Hypothalamus (tissue), 51 donors: ENCODE measurements at places on chromosomes 16 and 17.

- no peak for DNase-seq
These were observed 173.6 kb downstream of the PHKB start for GRCh38 chr16:47634727-47635126.

- no peak for DNase-seq
These were observed 115.0 kb upstream of the CIBAR2 start for GRCh38 chr16:85227084-85227945.

DNA sequence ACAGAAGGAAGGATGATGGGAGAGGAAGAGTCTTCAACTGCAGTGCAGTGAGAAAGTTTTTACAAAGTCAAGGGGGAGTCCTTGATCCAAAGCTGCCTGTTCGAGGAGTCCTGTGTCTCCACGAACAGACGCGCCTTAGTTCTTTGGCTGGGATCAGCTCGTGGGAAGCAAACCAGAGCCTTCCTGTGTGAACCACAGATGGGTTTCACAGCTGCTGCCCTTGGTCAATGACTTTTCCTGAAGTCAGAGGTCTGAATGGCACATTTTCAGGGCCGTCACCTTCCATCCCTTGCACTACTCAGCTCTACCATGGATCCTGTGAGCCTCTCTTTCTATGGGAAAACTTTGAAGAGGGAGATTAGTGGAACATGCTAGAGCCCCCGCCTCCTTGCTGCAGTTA lies 4.2 kb upstream of the SBK1 start:
- no peak for DNase-seq

- no peak for DNase-seq
These were observed 17.5 kb upstream of the PABPN1L start for GRCh38 chr16:88883946-88884345.

DNA sequence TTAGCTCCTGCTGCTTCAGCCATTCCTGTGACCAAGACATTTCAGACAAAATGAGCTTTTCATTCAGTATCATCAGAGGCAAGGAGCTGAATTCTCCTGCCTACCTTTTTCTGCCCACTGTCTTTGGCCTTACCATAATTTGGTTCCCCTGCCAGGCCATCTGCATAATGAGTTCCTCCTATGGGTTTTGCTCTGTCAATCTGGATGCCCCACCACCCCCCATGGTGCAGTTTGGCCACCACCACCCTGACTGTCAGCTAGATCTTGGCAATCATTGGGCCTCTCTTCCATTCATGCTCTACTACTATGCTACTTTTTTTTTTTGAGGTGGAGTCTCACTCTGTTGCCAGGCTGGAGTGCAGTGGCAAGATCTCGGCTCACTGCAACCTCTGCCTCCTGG lies 169.2 kb upstream of the ZKSCAN2 start:
- no peak for DNase-seq

DNA sequence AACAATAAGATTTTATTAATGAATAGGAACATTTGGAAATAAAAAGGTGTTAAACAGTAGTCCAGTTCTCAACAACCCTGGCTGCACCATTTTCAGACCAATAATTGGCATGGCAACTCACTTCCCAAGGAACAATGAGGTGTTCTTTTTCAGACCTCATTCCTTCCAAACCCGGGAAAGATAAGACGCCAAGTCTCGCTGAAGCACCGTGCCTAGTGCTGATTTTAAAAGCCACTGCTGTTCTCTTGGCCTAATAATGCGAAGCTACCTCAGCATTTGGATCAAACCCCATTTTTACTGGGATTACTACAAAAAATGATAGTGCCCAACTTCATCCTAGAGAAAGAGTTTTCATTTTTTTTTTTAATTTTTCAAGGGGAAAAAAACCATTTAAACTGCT lies 75.2 kb upstream of the NOL11 start:
- no peak for DNase-seq

GRCh38 chr16:66689282-66689681 lies 7.3 kb downstream of the CMTM4 start:
- DNase-seq = no peak

- no peak for DNase-seq
These were observed 5.5 kb downstream of the KRT15 start for GRCh38 chr17:41513168-41513547.

DNA sequence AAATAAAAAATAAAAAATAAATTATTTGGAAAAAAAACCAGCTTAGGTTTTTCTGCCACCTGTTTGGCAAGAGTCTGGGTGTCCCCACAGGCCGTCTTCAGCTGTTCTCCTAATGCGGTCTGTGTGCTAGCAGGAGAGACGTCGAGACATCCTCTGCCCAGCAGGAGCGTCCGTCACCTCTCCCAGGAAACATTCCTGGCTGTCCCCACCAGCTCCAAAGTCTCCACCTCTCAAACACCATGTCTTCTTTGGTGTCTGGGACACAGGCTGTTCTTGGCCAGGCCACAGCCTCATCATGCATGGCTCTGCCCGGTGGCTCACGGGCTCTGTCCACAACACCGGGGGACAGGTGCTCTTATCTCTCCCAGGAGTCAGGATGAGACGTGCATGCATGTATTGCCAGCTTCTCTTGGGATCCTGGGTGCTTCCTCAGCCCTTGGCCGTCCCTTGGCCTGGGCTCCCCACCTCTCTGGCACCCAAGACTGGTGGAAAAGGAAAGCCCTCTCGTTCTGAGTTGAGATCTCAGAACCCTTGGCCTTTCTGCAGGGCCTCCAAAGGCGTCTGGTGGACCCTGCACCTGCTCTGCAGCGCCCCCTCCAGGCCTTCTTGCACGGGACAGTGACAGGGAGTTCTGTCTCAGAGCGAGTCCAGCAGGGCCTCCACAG lies 84.9 kb upstream of the CBX4 start:
- no peak for DNase-seq

DNA sequence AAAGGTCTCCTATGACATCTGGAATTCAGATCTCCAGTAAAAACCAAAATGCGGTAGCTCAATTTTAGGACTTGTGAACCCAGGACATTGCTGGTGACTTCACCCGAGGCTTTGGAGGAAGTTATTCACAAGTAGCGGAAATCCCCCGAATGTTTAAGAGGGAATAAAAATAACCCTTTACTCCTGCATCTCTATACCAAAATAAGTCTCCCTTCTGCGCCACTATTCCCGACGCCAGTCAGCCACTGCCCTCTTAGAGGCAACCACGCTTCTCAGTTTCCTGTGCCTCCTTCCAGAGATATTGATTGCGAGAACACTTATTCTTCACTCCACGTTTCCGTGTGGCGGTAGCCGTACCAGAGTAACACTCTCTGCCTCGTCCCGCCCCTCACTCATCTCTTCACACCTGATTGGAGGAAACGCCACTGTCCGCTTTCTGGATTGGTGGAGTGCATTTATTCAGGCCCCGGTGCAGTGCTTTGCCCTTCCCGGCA lies 27.4 kb downstream of the EMP2 start:
- no peak for DNase-seq

- no peak for DNase-seq
These were observed 21.0 kb upstream of the PITPNA start for GRCh38 chr17:1583556-1583955.

DNA sequence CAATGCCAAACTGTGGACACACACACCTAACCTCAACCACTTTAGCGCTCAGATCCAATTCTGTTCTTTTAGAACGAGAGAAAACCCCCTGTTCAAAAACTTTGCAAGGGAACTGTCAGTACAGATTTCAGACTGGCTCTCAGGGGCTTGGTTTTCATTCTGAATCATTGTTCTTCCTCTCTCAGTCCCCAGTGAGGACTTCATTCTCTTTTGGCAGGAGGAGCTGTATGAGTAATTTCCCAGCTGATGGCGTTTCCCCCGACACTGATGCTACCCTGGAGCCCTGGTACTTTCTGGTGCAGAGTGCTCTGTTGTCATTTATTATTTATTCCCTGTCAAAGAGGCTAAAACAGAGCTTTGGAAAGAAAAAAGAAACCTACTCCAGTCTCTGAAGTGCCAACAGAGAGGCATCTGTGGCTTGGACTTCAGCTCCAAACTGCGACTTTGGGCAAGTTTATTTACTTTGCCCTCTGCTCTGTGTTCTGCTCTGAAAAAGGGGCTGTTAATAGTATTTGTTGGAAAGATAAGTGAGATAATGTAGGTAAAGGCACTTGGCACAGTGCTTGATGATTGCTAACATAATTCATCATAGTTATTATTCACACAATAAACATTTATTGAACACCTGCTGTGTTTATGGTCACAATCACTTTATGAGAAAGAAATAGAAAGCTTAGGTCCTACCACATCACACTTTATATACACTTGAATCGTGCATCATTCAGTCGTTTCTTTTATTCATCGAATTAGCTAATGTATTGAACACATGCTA lies 28.3 kb downstream of the ETV4 start:
- DNase-seq = no peak

- peak; percentile 32 for DNase-seq
These were observed 4.2 kb downstream of the MNT start for GRCh38 chr17:2396568-2397246.

DNA sequence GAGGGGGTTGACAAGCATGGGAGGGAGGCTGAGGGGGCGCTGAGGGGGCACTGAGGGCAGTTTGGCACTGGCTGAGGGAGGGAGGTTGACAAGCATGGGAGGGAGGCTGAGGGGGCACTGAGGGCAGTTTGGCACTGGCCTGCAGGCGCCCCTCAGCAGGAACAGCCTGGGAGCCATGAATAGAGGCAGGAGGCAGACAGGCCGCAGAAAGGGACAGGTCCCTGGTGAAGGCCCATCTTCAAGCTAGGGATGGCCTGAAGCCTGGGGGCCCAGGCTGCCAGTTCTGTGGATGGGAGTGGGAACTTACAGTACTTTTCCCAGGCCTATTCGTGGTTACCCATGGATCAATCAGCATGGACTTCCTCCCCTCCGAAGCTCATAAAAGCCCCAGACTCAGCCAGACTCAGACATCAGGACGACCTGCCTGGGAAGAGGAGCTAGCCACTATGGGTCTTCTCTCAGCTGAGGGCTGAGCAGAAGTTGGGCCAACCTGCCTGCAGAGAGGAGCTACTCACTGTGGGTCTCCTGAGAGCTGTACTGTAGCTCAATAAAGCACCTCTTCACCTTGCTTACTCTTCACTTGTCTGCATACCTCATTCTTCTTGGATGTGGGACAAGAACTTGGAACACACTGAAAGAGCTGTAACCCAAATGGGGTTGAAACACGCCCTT lies 72.8 kb upstream of the BRD7 start:
- no peak for DNase-seq

DNA sequence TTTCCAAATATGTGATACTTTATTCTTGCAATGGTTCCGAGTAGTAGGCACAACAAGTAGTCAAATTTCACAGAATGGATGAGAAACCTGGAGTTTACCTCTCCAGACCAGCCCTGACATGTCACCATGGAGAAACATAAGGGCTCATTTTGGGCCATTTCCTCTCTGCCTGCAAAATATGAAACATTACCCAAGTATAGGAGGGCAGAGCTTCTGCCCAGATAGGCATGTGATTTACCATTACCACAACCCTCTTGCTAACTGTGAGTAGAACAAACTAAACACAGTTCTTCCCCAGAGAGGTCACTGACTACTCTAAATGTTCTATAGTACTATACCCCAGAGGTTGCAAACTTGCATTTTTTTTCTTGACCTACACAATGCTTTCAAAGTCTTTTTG lies 15.7 kb upstream of the KPNB1 start:
- no peak for DNase-seq

GRCh38 chr17:77796176-77796860 lies 162.2 kb upstream of the TNRC6C start:
- DNase-seq = no peak

- no peak for DNase-seq
These were observed 4.3 kb downstream of the ZFP1 start for GRCh38 chr16:75152635-75153034.

GRCh38 chr16:11996433-11997330 lies 20.1 kb downstream of the SNX29 start:
- DNase-seq = no peak

GRCh38 chr16:2584729-2585650 lies 47.2 kb downstream of the PDPK1 start:
- no peak for DNase-seq

- no peak for DNase-seq
These were observed 3.7 kb downstream of the LMF1 start for GRCh38 chr16:967077-967541.

DNA sequence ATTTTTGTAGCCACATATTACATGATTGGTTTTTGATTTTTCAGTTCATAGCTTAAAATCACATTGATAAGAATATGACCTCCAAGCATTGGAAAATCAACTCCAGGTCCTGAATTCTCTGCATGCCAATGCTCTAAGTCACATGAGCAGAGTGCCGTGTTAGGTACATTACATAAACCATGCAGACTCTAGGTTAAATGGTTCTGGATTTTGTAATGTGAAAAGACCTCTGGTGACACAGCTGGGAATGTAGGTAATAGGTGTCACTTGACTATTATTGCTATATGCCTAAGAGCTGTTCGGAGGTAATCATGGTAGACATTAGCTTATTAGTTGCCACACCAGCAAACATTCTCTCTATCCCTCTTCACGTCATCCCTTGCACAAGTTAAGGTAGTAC lies 231.1 kb upstream of the SALL1 start:
- DNase-seq = no peak

GRCh38 chr17:41528959-41529353 lies 848 bp upstream of the KRT19 start:
- no peak for DNase-seq

DNA sequence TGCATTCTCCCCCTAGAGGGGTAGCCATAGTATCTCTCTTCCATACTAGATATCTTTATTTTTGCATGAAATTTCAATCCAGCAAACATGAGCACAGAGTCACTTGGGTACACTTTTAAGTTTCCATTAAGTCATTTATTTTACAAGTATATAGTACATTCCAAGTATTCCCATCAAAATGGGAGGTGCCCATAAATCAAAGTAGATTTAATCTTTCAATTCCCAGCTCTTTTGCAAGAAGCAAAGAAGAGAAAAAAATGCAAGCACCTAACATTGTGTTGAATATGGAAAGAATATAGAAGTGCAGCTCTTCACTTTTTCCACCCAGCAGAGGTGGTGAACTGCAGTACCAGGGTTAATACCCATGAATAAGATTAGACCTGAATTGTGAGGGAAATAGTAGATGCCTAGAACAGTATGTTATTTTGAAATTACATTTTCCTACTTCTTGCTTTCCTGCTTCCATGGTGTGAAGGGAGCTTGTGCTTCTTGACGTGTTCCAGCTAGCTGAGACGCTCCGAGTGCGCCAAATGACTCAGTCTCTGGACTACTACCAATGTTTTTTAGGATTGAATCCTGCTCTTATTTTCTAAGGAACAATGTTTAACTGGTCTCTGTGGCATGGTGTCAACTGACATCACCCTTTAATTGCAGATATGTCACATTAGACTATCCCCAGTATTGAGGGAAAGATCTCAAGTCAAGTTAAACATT lies 151.1 kb upstream of the MAF start:
- DNase-seq = no peak

- DNase-seq = no peak
These were observed 31.0 kb downstream of the CD300A start for GRCh38 chr17:74497471-74497870.

DNA sequence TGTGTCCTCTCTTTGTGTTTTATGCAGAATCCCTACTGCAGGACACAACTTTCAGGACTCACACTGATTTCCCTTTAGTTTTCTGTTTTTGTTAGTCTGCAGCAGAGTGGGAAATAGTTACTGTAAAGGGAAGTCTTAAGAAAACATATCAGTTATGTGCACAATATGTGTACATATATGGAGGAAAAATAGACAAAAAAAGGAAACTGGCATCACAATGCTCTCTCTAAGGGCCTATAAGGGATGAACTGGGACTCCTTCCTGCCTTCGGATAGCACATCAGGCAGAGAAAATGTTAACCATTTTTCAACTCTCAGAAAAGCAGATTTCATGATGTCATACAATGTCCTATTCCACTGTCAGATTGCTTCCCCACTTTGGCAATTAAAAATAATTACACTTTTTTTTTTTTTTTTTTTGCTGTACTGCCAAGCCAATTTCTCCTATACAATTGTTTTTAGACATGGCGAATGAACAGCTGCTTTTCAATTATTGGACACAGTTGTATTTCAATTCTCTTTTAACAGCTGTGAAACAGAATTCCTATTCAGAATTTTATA lies 112.5 kb upstream of the KCNJ16 start:
- DNase-seq = no peak
